ENCODE measurements at places on chromosomes 1 and 21.

DNA sequence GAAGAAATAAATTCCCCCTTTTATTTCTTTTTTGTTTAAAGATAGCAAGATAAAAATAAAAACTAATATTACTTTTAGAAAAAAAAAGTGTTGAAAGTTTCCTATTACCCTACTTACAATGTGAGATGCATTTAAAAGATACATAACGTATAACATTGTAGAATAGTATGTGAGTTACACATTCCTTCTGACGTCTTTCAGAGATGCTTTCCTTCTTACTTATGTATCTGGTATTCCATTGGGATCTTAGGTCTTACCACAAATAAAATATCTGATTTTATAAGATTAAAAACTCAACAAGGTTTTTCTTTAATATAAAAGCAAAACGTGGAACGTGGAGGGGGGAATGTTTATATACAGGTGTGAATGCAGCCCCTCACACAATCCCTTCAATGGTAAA is 147.2 kb upstream of the ETS2 start:
- DNase-seq, result no peak

DNA sequence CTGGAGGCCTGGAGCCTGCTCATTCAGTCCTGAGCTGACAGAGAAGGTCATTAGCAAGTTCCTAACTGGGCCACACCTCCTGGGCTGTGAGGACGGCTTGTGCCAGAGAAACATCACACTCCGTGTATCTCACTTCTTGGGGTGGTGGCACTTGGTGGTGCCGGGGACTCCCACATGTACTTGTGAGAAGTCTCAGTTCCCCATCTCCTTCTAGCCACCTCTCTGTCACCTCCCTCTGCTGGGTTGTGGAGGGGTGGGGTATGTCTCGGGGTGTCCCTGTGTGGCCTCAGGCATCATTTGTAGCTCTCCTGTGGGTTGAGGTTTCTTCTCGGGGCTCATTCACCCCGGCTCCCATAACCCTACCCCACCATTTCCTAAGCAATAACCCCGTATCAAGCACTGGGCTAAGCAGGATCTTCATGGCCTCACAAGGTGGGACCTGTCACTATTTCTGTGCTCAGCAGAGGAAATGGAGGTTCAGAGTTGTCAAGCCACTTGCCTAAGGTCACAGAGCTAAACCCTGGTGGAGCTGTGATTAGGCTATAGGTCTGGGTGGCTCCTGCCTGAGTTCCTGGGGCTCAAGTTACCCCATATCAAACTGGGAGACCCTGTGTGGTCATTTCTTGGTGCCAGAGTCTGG is 62.5 kb downstream of the UBIAD1 start:
- no peak for DNase-seq

DNA sequence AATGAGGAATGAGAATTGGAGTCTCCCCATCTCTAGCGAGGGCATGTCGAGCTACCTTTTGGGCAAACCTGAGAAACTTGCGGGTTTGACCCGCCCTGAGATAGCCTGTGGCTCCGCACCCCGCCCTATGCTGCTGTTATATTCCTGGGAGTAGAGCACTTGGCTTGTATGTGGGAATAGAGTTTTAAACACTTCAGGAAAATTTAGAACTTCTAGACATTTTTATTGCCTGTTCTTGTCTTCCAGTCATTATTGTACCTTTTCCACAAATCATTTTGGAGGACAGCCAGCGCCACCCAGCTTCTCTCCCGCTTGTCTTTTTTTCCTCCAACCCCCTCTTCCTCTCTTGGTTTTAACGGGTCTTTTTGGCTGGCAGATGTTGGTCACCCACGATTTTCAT is 738 bp downstream of the GNPAT start:
- DNase-seq, result no peak

GRCh38 chr1:228365271-228366061 is 41.2 kb downstream of the TRIM11 start:
- DNase-seq, result no peak

DNA sequence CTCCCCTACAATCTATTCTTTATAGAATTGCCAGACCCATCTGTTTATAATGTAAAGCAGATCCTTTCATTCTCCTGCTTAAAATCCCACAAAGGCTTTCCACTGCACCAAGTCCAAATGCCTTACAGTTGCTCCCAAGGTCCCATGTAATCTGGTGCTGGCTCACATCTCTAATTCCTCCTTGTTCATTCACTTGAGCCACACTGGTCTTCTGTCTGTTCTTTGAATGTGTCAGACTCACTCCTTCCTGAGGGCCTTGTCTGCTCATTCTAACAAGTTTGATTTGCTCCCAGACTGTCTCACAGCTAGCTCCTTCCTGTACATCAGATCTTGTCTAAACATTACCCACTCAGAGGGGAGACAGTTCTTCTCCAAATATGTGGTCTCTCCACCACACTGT is 38.9 kb downstream of the ALG14 start:
- no peak for DNase-seq

GRCh38 chr1:167676205-167676915 is 45.4 kb upstream of the MPZL1 start:
- DNase-seq, result no peak

DNA sequence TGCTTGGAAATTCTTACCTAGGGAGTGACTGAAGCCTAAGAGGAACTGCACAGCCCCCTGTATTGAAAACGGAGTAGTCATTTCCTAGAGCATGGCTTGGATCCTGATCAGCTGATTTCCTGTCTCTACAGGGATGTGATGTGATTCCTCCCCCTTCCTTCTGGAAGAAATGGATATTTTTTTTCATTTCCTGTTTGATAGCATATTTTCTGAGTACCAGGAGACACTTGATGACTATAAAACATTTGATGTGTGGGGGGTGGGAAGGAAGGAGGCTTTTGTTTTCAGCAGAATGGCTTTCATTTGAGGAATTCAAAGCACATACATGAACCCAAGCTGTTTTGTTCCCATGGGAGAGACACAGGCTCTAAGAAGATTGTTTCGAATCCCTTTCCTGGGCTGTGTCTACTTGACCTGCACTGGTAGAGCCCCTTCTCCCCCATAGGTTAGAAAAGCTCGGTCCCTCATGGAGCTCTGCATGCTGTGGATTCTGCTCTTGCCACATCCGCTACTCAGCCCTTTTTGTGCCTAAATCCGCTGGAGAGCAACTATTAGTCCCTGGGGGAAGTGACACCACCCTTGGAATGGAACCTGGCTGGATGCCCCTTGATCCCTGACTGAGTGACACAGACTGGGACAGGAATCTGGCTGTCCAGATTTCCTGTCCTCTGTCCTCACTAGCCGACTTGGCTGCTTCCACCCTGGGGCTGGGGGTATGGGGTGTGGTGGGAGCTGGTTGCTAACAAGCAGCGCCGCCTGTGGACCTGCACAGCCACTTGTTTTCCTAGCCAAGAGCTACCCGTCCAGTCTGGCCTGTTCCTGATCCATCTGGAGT is 71.8 kb upstream of the MACF1 start:
- no peak for DNase-seq

- no peak for DNase-seq
Observed at GRCh38 chr1:209493559-209493958, 90.0 kb upstream of the CAMK1G start.

Measured in GOT3 (cell line).